ENCODE measurements at places on chromosomes 5 and 9.

- DNase-seq, result peak; percentile 37
Measured at GRCh38 chr9:87684627-87685219, 41.2 kb upstream of the CTSL start.

GRCh38 chr9:71819115-71819739 lies 50.9 kb upstream of the CEMIP2 start:
- peak; percentile 56 for DNase-seq

- no peak for DNase-seq
Measured at GRCh38 chr5:113503146-113503545, 10.3 kb upstream of the YTHDC2 start.

- no peak for DNase-seq
Measured at GRCh38 chr5:112869948-112870347, 8.9 kb downstream of the SRP19 start.

- DNase-seq, result peak; percentile 64
Measured at GRCh38 chr5:134371834-134372340, 518 bp downstream of the UBE2B start.

DNA sequence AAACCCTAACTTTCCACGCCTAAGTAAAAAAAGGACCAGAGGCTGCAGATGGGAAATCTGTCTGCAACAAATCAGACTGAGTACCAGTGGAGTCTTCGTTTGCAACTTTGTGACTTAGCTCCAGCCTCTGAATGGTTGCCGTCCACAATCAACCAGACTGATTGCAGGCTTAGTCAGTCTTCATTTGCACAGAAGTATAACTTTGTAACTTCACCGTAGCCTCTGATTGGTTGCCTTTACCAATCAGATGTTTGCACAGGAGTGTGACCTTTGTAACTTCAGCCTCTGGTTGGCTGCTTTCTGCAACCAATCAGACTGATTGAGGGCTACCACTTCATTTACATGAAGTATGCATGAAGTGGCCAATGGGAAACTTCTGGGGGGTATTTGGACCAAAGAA lies 53.7 kb downstream of the TGFBR1 start:
- DNase-seq, result no peak

DNA sequence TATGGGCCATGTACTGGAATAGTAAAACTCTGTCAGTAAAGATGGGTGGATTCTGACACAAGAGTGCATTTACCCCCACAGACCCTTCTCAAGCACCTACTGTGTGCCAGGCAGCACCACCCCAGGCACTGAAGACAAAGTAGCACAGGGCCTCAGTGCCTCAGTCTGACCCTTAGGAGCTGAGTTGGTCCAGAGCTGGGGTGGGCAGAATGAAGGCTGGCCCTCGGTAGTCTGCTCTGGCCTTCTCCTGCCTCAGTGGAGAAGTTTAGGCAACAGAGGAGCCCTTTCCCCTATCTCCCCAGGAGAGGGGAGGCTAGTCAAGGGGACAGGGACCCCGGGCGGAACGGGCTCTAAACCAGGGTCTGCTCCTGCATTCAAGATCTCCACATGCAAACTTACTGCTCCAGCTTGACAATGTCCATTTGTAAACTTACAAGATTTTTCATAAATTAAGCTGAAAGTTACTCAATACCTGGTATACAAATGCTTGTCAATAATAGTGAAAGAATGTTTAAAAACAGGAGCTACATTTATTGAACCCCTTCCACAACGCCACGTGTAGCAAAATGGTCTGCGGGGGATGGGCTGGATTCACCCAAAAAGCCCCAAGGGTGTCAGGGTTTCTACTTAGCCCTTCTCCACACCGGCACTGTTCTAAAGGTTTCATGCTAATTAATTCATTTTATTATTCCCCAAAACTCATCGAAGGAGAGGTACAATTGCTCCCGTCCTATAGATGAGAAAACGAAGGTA lies 1.5 kb downstream of the VDAC1 start:
- no peak for DNase-seq

DNA sequence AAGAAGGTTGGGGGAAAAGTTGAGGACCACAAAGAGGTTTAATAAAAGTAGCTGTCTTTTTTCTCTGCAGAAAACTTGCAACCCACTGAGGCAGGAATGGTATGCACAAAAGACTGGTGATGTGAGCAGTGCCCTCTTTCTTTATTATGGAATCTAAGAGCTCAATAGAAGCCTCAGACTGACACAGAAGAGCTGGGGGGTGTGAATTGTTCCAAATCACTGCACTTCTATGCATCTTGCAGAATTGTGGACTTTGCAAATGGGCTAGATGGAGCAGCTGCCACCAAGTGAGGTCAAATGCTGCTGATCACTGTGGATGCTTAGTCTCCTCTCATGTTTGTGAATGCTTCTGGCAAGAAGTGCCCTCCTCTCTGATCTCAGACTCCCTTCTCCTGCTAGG lies 227.1 kb downstream of the ZSWIM6 start:
- DNase-seq, result no peak

DNA sequence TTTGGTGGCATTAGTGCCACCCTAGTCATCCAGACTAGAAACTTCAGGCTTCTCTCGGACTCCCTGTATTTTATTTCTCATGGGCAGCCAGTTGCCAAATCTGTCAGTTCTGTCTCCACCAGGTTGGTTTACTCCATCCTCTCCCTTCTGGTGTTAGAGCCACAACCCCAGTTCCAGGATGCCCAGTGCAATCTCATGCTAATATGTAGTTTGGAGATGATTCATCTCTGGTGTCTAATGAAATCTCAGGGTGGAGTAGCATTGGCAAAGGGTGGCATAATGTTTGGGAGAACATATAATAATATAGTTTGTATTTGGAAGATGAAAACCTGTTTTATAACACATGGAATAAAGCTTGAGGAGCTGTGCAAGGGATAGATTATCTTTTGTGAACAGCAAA lies 30.2 kb downstream of the SLC46A2 start:
- no peak for DNase-seq

- no peak for DNase-seq
Measured at GRCh38 chr9:81461196-81461595, 228.2 kb downstream of the TLE1 start.

DNA sequence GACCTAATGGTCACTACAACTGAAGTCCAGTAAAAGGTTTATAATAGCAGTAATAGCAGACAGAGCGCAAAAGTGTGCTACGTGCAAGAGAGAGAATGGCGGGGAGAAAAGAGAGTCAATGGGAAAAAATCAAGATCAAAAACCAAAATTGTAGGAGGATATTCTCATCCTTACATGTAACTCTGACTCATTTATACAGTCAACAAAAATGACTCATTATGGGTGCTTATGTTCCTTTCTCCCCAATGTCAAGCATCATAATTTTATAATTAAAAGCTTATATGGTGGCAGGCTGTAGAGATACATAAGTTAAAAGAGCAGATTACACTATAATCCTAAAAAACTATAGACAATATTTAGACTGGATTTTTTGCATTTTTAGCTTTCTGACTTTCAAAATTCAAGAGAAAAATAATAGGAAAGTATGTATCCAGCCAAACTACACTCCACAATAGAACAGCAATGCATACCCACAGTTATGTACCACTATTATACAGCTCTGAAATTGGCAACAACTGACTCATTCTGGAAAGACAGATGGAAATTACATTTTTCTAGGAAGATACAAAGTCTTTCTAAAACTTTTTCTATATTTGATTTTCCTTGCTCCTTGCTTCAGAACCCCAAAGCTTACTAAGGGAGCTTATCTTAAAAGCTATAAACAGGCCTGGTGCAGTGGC lies 78.4 kb downstream of the PLPP1 start:
- DNase-seq, result peak; percentile 51

DNA sequence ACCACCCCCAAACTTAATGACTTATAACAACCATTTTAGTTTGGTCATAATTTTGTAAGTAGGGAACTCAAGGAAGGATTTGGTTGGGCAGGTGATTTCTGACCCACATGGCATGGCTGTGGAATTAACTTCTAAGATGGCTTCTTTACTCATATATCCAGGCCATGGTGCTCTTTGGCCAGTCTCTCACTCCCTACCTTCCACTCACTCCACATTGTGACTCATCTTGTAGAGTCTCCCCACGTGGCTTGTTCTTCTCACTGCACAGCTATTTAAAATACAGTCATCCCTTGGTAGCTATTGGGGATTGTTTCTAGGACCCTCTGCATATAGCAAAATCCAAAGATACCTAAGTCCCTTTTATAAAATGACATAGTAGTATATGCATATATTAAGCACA lies 76.6 kb upstream of the MAST4 start:
- peak; percentile 7 for DNase-seq

DNA sequence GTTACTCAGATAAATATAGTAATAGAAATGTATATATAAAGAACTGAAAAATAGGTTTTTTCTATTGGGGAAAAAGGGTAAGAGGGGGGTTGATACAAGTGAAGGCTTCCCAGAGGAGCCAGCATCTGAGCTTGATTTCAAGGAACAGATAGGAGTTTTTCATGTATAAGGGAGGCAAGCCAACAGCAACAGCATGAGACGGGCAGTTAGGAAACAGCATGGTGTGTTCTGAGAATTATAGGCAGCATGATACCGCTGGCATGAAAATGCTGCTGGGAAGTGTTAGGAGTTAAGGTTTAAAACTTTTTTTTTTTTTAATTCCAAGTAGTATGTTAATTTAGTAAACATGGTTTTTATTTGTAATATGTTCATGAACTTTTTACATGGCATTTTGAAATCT lies 9.7 kb downstream of the CDC37L1 start:
- no peak for DNase-seq

DNA sequence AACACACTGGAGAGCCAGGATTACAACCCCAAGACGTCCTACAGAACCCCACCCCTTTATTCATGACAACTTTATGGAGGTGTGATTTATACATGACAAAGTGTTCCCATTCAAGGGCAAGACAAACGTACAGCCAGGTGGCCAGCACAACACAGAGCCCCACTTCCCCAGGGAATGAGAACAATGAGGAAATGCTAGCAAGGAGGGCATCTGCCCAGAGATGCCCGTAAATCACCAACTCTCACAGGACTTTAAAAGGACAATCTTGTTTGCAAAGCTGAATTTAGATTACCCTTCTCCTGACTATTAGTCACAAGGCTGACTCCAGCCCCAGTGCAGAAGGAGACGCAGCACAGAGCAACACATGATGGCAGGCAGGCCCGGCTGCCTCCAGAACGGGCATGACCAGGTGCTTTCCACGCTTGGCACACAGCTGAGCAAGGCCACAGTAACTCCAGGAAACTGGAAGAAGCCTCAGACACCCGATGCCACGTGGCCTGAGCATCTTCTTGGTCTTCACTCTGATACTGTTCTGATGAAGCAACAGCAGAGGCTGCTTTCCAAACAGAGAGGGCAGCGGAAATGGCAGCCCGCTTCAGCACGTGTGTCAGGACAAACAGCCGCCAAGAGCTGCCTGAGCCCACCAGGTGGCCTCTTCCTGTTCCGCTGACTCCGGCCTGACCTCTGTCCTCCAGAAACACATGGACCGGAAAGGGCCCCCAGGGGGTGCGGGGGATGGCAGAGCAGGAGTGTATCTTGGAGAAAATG lies 51.4 kb downstream of the ROR2 start:
- DNase-seq, result peak; percentile 63

- DNase-seq, result no peak
Measured at GRCh38 chr9:109912726-109913460, 132.9 kb downstream of the PALM2AKAP2 start.
